ENCODE measurements at places on chromosomes 11 and 22.
A peak's percentile ranks its signal among the peaks of the same experiment; 100 is the strongest.

DNA sequence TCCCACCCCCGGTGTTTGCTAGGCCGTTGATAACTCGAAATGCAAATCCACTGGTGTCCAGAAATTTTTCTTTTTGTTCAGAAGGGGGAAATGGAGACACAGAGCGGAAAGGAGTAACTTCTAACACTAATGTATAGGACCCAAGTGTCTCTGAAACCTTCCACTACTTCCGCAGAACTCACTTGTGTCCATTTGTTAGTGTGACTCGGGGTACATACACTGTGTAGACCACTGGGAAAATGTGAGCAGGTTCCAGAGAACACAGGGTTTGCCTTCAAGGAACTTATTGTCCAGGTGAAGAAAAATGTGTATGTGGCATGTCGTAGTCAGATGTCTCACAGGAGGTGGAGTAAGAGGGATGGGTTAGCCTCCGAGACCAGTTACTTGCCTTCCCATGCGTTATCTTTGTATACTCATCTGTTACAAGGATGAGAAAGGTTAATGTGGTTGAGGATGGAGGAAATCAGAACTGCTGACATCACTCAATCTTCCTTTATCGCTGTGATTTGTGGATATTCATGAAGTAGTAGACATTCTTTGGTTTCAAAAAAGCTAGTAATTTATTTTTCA, 857 bp downstream of the ARCN1 start:
- DNase-seq, result peak; percentile 22

GRCh38 chr22:32829451-32829851, 27.9 kb downstream of the TIMP3 start:
- no peak for DNase-seq

DNA sequence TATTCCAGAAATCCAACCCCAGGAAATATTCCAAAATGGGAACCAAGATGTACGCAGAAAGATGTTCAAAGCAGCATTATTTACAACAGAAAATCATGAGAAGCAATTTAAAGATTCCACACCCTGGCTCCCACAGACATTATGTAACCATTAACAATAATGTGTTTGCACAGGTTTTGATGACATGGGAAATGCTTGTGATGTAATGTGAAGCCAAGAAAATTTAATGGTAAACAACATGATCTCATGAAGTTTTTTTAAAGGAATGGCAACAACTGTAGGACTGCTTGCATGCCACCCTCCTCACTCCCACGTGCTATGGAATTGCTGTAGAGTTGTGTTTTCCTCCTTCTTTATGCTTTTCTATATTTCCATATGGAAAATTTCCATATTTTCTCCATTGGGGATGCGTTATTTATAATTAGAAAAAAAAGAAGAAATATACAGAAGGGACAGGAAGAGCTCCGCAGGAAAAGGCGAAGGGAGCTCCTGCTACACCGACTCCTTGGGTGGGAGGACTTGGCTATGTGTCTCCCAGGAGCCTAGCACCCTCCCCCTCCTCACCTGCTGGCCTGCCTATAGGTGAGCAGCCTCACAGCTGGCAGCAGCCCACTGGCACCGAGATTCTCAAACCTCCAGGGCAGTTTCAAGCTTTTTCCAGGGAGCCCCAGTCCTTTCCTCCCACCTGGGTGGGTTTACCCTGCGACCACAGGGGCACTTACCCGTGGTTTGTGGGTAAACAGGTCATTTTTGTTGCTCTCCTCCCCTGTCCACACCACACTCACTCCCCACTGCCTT, 20.9 kb downstream of the LRFN4 start:
- no peak for DNase-seq

DNA sequence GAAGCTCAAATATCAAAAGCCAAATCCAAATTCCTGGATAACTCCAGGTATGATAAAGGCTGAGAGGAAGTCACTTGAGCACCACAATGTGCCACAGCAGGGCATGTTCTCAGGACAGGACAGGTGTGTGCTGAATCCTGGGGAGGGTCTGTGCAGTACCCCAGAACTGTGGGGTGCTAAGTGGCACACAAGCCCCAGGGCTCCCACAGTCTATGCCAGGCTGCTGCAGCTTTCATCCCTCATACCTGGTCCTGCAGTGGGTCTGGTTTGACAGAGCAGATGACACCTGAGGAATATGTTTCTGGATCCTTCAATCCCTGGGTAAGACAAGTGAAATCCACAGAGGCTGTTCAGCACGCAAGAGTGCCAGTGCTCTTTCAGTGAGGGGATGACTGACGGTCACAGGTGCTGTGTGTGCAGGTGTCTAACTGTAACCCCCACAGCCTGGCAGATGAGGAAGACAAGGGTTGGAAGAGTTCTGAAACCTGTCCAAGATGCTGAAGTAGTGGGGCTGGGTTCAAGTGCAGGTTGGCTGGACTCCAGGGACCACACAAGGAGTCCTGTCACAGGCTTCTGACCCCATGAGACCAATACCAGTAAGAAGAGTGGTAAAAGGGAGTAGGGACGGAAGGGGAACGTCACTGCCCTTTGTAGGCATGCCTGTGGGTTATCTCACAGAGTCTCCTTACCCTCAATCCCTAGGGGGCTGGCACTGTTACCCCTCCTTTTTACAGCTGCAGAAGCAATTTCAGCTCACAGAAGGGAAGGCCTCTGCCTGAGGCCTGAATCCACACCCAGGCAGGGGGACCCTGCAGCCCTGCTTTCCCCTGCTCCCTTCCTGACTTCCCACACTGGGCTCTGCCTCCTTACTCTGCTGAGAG, 14.1 kb downstream of the SERPIND1 start:
- DNase-seq, result no peak

GRCh38 chr22:27135031-27135981, 477.9 kb downstream of the MIAT start:
- no peak for DNase-seq

DNA sequence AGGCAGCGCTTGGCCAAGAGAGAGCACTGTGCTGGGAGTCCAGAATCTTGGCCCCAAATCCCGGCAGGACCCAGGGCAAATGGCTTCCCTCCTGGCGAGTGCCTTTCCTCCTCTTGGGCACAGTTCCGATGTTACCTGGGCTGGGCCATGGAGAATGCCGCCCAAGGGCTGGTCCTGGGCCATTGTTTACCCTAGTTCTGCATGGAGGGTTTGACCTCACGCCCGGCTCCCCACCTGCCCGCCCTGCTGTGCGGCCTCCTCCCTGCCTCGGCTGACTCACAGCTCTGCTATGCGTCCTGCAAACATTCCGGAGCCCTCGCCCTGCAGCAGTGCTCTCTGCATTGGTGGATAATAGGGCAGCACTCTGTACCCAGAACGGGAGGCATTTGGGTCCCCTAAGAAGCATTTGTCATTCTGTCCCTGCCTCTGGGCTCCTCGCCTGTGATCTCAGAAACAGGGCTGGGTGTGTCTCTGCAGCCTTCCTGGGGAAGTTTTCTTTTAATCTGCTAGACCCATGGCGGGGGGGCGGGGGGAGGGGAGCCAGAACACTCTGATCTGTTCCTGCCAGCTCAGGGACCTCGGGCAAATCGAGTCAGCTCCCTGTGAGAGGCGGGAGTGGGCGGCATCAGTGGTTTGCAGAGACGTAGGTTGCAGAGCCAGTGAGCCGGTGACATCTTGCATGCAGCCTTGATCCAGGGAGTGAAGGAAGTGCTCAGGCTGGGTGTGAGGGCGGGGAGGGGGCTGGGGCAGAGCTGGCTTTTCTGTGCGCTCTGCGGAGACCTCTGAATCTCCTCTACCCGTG, 32.9 kb upstream of the SMIM38 start:
- DNase-seq, result peak; percentile 79

DNA sequence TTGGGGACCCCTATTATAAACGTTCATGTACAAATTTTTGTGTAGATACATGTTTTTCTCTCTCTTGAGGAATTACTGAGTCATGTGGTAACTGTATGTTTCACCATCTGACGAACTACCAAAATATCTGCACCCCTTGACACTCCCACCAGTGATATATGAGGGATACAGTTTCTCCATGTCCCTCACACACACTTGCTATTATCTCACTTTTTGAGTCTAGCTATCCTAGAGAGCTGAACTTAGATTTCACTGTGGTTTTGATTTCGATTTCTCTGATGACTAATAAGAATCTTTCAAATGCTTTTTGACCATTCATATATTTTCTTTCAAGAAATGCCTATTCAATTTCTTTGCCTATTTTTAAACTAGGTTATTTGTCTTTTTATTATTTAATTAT, 200.2 kb downstream of the PGR start:
- no peak for DNase-seq

GRCh38 chr11:107665018-107665417, 46.8 kb downstream of the SLN start:
- no peak for DNase-seq

DNA sequence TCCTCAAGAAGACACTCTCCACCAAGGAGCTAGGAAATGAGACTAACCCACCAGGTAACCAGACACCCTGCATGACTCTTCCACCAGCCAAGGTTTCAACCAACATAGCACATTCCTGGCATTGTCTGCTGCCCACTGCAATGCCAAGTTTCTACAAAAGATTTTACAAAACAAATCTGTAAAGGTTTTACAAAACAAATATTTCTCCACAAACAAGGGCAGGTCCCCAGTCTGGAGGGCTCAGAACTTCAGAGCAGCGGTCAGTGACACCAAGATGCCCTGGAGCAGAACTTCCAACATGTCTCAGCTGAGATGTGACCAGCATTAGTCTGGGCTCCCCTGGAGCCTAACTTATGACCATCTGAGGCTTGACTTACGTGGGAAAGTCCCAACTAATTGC, 14.0 kb downstream of the GALNT18 start:
- no peak for DNase-seq

- DNase-seq, result no peak
Measured at GRCh38 chr22:19398206-19398605, 33.3 kb downstream of the HIRA start.

- no peak for DNase-seq
Measured at GRCh38 chr11:62974848-62975522, 9.8 kb downstream of the SLC22A6 start.

- no peak for DNase-seq
Measured at GRCh38 chr22:48689206-48689605, 1138.5 kb downstream of the BRD1 start.

DNA sequence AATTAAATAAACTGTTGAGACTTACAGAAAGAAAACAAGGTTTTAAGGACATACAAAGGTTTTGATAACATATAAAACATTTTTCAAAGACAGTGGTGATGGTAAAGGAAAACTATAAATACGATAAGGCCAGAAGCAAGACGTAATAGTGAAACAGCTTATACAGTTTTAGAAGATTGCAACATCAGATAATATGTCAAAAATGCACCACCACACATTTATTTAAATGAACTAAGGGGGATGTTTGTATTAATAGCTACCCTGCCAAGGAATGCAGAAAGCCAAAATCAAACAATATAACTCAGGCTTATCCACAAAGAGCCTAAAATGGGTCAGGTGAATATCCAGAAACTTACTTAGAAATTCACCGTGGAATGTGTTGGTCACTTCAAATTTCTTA, 981.6 kb upstream of the FAT3 start:
- DNase-seq, result no peak

- no peak for DNase-seq
Measured at GRCh38 chr11:97856666-97857065, 1164.1 kb upstream of the CNTN5 start.

DNA sequence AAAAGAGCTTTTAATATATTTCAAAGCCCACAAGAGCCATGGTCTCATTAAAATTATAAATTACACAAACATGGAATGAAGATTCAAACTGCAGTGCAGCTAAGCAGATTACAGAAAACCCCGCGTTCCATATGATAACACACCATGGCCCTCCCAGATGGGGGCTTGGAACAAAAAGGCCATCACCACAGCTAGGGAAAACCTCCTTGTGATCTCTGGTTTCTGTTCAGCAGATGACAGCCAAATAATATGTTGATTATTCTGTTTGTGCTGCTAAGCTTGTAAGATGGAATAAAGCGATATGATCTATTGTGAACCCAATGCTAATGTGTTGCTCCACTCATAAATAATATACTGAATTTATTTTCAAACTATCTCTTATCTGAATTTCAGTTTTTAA, 28.5 kb downstream of the IMMP1L start:
- DNase-seq, result no peak

- DNase-seq, result no peak
Measured at GRCh38 chr11:10688401-10688800, 5.2 kb downstream of the IRAG1 start.

GRCh38 chr11:108959105-108959761, 294.4 kb downstream of the DDX10 start:
- DNase-seq, result no peak

- DNase-seq, result no peak
Measured at GRCh38 chr11:57230791-57231538, 6.1 kb downstream of the APLNR start.

- no peak for DNase-seq
Measured at GRCh38 chr22:46867106-46867505, 104.7 kb downstream of the TBC1D22A start.

DNA sequence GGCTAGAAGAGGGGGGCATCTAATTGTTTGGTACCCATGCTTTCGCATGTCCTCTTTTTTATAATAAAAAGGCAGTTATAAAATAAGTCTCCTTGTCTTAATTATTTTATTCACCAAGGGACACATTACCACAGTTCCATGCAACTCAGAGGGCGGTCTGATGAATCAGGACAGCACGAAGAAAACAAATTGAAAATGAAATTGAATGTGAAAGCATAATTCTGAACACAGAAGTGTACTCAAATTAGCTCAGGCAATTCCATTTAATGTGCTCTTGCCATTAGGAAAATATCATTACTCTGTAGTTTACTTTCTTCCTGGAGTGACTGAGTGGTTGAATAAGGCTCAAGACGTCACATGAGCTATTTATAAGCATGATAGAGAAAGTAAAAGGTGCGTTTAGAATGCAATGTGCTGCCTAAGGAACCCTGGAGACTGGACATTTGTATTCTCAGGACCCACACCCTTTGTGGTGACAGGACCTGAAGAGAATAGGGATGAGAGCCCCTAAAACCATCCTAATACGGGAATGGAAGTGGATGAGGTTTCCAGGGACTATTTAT, 59.6 kb downstream of the MTNR1B start:
- DNase-seq, result no peak

DNA sequence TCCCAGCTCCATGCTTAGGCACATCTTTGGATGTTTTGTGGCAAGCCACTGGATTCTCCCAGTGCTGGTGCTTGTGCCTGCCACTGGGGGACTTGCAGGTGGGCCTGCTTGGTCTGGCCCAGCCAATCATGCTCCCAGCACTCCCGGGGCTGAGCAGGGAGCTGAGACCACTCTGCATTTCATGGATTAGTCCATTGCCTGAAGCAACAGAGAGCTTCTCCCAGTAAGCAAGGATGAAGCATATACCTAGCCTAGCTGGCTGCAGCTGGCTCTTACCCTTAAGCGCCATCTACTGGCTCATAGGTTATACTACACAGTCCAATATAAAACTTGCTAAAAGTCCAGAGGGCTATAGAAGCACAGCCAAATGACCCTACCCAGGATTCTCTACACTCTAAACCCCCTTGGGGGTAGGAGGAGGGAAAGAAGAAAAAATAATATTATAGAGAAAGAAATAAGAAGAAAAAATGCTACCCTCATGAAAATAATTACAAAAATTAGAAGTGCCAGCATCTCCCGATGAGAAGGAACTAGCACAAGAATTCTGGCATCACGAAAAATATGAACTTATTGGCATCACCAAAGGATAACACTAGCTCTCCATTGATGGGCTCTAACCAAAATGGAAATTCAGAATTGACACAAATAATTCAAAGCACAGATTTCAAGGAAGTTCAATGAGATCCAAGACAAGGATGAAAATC, 275.3 kb downstream of the C11orf87 start:
- no peak for DNase-seq

All from stimulated activated CD4-positive, alpha-beta T cell treated with anti-CD3 and anti-CD28 coated beads, Interleukin-1b, Interleukin-23, amount 100 ng/mL, for 24 hours (primary cell).